Activated CD4-positive, alpha-beta T cell treated with anti-CD3 and anti-CD28 coated beads for 4 hours (primary cell): ENCODE measurements at places on chromosomes 2 and 18.

DNA sequence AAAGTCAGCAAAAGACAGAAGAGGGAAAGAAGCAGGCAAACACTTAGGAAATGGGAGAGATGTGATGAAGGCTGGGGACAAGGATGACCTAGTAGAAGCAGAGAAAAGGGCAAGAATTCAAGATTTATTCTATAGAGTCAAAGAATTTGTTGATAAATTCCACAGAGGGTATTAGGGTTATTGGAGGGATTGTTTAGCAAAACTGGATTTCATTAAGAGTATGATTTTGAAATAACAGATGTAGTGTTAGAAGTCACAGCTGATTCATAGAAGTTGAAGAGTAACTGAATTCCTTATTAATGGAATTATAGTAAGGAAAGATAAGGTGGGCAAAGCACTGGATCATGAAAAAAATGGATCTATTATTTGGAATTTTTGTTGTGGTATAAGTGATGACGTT is 48.6 kb downstream of the CEP192 start:
- DNase-seq, result no peak

- DNase-seq, result no peak
Observed at GRCh38 chr2:23270810-23271209, 114.2 kb upstream of the KLHL29 start.

GRCh38 chr2:69843993-69844392 is 14.5 kb downstream of the GMCL1 start:
- no peak for DNase-seq

DNA sequence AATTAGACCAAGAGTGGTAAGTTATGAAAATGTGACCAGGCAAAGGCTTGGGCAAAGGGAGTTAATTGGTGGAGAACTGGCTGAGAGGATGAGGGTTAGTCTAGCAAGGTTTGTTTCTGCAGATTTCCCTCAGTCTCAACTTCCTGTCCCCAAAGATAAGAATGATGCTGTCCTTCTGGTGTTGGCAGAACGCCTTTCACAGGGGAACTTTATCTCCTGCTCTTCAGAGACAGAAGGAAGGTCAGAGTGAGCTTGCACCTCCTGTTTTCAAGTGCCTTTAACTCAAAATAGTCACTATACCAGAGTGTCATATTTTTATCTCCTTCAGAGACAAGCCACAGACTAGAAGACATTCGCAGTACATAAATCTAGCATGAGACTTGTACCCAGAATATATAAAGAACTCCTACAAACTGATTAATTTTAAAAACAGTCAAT is 95.7 kb downstream of the TEX51 start:
- DNase-seq, result no peak

DNA sequence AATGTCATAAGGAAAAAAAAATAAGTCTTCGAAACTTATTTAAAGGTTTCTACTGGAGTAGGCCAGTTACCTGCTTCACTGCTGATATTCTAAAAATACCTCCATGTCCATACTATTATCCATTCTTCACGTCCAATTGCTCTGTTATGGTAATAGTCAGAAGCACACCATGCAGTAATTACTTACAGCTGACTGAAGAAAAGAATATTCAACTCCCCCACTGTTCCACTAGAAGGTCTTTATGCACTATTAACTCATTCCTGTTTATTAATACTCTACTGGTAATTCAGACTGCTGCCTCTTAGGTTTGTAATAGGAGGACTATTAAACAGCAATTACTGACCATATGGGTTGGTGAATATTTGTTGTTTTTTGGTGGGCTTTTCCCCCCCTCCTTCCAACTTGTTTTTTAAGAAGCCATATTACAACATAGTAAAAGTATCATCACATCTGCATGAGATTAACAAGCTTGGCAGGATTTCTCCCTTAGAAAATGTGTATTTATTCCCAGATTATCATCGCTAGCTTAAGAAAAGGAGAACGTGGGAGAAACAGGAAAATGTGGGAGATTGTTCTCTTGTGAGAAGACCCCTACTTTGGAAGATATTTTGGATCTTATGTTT is 806.4 kb upstream of the FANCL start:
- no peak for DNase-seq

- no peak for DNase-seq
Observed at GRCh38 chr2:45849491-45850283, 198.2 kb downstream of the PRKCE start.

- DNase-seq, result no peak
Observed at GRCh38 chr2:45883603-45884000, 232.1 kb downstream of the PRKCE start.

DNA sequence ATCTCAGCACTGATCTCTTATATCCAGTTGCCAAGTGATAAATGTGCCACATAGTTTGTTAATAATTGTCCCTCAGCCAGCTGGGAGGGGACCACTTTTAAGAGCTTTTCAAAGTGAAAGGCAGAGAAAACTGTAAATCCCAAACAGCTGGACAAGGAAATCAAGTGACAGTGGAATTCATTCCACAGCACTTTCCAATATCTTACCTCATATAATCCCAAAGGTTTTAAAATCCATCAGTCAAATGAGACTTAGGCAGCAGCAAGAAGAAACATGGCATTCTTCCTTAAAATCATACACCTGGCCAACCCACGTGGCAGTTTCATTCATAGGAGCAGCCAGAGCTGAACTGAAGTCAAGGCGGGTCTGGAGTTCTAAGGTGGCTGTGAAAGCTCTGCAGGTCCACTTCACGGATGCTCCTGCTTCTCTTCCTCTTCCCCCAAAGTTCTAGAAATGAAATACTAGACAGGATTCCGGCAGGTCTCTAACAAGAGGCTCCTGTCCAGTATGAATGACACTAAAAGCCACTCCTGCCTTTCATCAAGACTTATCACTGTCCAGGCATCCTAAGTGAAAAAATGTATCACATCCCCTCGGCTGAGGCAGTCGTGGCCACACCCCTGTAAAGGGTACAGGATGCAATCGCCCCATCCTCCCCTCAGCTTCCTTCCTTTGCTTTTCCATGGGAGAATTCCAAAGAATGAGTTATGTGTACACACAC is 190.4 kb upstream of the STK17B start:
- no peak for DNase-seq

DNA sequence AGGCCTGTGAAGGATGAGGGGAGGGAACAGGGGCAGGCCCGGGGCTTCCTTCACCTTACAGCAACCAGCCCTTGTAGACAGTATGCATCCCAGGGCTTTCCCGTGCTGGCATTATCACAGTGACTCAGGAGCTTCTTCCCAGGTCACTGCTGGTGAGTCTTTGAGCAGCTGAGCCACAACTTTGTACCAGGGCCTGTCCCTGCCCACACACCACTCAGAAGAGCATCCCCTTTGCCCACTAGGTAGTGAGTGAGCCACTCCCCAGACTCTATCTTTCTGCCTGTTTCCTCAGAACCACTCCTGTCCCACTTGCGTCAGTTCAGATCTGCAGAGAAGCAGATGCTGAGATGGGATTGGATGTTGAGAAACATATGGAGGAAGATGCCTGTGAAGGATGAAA is 69.6 kb upstream of the ALPP start:
- no peak for DNase-seq

DNA sequence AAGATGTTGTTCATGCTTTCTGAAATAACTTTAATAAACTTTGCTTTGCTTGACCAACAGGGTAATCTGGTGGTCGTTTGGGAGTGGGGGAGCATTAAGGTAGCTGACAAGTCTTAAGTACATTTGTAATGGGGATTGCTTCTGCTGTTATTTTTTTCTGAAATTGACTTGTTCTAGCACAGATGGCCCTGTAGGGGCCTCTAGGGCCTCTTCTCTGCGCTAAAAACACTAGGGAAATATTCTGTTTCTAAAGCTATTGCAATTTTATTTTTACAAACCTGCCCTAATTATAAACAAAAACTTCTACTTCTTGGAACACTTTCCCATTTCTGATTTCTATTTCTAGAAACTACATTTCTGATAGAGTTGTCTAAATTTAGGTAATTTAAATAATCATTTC is 191.3 kb upstream of the KCNJ3 start:
- no peak for DNase-seq

DNA sequence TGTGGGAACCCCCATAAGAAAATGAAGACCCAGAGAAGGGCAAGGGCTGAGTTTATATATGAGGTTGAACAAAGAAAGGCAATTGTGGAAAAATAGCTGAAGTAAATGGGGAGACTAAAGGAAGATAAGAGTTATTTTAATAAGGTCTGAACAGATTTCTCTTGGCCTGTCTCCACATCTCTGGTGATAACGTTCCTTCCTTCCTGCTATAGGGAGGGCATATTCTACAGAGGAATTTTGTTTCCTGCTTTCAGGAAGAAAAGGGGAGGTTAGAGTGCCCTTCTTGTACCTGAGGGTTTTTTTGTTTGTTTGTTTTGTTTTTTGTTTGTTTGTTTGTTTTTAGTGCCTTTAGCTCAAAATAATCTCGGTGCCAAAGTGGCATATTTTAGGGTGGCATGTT is 31.6 kb downstream of the MOGAT1 start:
- DNase-seq, result no peak

GRCh38 chr18:35142275-35142615 is 98.6 kb upstream of the ZNF397 start:
- no peak for DNase-seq

DNA sequence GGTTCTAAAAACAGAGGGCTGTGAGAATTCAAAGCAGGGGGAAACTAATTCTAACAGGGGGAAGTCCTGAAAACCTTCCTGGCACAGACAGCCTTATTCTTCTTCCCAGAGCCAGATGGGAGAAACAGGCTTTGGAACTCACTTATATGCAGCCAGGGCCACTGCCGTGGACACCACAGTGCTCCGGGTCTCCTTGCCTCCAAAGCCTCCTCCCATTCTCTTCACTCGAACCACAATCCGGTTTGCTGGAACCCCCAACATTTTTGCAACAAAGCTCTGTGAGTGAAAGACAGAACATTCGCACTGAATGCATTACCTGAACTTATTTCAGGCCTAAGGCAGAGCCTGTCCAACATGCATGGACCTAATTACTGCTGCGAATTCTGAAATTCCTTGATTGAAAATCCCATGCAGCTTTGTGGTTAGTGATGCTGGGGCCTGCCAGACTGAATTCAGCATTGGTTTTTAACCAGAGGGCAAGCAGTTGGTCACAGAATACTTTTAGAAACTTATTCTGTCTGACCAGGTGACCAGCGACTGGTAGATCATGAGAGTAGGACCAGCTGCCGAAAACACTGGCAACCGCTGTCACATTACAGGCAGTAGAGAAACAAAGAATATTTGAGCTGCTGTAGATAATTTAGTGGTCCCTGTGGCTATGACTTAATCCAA is 48.6 kb downstream of the XDH start:
- no peak for DNase-seq

DNA sequence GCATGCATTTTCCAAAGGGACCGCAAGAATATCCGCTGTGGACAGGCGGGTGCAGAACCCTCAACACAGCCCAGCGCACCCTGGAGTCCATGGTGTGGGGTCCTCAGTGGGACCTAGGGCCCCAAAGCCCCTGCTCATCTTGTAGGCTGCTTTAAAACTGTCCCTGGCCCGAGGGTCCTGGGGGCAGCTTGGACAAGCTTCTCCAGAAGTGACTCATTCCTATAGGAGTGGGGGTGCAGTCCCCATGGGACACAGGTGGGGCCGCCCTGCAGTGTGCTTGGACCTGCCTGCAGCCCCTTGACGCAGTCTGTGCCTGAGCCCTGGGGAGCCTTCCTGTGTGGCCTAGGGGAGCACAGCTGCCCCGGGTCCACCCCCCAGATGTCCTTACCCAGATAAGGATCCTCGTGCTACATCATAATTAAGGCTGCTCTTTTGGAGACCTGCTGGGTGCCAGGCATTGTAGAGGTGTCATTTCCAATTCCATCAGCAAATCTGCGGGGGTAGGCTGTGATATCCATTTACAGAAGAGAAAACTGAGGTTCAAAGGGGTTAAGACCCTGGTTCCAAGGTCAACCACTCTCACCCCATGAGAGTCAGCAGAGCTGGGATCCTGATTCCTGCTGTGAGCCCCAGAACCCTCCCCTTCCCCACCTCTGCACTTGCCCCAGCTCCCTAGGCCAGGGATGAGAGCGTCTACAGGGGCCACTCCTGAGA is 1.7 kb upstream of the HS6ST1 start:
- no peak for DNase-seq

- DNase-seq, result no peak
Observed at GRCh38 chr18:31814132-31814531, 53.5 kb upstream of the SLC25A52 start.

DNA sequence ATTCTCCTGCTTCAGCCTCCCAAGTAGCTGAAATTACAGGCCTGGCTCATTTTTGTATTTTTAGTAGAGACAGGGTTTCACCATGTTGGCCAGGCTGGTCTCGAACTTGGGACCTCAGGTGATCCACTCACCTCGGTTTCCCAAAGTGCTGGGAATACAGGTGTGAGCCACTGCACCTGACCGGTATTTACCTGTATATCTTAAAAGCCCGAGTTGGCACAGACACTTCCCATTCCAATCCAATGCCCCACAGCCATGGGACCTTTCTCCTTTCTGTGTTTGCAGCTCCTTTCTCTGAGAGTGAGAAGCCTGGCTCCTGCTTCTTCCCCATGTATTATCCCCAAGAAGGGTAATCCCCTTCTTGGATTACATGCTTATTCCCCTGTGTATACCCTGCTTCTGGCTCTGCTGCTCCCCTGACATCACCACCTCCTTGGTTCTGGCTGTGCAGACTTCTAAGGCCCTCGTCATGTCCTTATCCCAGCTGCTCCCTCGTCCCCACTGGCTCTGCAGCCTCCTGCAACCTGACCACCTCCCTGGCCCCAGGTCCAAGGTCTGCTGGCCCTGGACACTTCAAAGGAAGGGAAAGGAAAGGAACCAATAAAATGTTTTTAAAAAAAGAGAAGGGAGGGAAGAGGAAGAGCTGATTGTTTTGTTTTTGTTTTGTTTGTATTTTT is 52.8 kb downstream of the INPP5D start:
- DNase-seq, result no peak

DNA sequence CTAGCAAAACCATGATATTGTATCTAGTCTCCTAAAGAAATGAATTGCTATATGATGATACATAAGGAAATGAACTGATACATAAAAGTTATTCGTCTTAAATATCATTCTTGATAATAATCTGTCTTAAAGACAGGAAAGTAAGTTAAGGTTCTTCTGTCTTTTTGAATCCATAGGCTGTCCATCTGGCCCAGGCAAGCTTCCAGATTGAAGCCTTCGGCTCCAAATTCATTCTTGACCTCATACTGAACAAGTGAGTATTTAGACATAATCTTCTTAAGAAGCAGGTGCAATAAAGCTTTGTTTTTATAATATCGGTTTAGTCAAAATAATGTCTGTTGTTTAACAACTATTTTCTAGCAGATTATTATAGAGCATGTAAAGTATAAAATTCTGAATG is 37.7 kb downstream of the ADAM23 start:
- no peak for DNase-seq

- DNase-seq, result no peak
Observed at GRCh38 chr2:34193164-34193563, 594.1 kb upstream of the FAM98A start.

GRCh38 chr2:42164046-42164445 is 5.1 kb upstream of the EML4 start:
- DNase-seq, result no peak

DNA sequence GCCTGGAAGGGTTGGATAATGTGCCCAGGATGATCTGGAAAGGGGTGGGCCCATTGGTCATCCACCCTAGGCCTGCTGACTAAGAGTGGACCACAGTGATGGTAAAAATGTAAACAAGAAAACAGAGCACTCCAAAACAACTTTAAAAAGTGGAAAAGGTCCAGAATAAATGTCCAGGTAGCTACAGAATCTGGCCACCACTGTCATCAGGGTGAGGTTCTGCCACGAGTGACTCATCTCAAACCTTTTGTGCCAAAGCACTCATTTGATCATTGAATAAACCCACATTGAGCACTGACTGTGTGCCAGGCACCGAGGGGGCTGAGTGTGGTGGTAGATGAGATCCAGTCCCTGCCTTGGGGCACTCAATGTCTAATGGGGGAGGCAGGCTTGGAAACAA is 64.9 kb downstream of the EMX1 start:
- DNase-seq, result no peak

- DNase-seq, result no peak
Observed at GRCh38 chr2:234249873-234250272, 199.4 kb downstream of the SPP2 start.
